CD4-positive, alpha-beta T cell treated with Interleukin-12 subunit alpha and Interleukin-12 subunit beta, for 1 hour (primary cell): ENCODE measurements at places on chromosomes 5 and 9.

GRCh38 chr9:115674091-115674490, 479.5 kb upstream of the PAPPA start:
- no peak for DNase-seq

DNA sequence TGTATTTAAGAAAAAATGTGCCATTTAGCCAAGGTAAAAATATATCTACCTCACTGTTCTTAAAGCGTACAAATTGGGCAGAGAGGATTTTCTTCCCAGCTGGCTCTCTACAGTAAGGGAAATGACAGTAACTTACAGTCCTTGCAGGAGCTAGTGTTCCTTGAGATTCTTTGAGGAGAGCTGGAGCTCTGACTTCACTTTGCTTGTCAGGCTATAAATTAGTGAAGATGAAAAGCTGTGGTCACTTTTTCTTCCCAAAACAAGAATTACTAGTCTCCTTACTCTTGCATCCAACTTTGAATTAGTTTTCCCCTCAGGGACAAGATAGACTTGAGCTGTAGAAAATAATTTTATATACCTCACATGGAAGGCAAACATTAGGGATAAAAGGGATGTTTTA, 129.9 kb downstream of the ZSWIM6 start:
- no peak for DNase-seq

GRCh38 chr5:169467041-169467771, 116.4 kb upstream of the SPDL1 start:
- DNase-seq, result no peak

- DNase-seq, result no peak
Observed at GRCh38 chr5:133155326-133155969, 103.6 kb downstream of the HSPA4 start.

GRCh38 chr9:68755752-68756151, 50.7 kb downstream of the PIP5K1B start:
- DNase-seq, result no peak

- no peak for DNase-seq
Observed at GRCh38 chr5:79189439-79190234, 46.3 kb upstream of the JMY start.

DNA sequence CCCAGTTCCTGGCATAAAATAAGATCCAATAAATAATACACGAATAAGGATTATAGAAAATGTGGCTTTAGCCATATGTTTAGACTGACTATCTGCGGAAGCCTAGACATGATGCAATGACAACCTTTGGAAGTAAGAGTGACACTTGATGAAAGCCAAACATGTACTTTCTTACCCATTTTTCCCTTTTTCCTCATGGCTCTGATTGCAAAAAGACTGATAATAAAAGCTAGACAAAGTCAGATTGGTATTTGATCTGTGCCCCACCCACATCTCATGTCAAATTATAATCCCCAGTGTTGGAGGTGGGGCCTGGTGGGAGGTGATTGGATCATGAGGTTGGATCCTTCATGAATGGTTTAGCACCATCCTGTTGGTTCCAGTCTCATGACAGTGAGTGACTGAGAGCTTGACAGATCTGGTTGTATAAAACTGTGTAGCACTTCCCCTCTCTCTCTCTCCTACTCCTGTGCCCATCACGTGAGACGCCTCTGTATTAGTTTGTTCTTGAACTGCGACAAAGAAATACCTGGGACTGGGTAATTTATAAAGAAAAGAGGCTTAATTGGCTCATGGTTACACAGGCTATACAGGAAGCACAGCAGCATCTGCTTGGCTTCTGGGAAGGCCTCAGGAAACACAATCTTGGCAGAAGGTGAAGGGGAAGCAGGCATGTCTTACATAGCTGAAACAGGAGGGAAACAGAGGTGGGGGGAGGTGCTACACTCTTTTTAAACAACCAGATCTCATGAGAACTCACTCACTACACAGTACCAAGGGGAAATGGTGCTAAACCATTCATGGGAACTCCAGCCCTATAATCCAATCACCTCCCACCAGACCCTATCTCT, 243.4 kb upstream of the PIK3R1 start:
- no peak for DNase-seq

- no peak for DNase-seq
Observed at GRCh38 chr5:69230181-69230580, 4.5 kb upstream of the CDK7 start.

GRCh38 chr5:72234265-72234700, 85.8 kb downstream of the MRPS27 start:
- DNase-seq, result peak; percentile 59

GRCh38 chr9:112654282-112654681, 63.6 kb downstream of the INIP start:
- no peak for DNase-seq

- no peak for DNase-seq
Observed at GRCh38 chr9:96177005-96177718, 124.8 kb downstream of the HSD17B3 start.

DNA sequence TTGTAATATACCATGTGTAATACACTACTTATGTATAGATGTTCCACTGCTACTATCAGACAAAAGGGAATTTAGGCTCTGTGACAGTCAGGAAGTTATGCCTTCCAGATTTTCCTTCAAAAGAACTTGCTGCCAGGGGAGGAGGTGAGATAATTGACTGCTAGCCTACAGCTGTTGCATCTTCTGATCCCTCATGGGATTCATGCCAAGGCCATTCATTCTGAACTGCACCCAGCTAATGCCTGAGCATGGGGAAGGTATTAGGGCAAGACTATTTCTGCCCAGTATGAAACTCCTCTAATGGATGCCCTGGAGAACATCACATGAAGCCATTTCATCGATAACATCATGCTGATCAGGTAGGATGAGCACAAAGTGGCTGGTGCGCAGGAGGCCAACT, 746.5 kb upstream of the ZNF608 start:
- DNase-seq, result no peak

GRCh38 chr9:136002881-136003280, 41.7 kb upstream of the UBAC1 start:
- DNase-seq, result no peak

DNA sequence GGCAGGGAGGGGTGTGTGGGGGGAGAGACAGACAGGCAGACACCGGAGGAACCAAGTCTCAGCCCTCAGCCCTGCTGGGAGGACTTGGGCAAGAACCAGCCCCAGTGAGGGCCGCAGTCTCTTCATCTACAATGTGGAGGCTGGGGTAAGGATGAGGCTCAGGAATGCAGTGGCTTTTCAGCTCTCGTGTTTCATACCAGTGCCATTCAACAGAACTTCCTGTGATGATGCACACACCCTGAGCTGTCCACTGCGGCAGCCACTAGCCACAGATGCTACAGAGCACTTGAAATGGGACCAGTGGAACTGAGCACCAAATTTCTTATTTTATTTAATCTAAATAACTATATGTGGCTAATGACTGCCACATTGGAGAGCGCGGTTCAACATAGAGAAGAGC, 10.7 kb downstream of the CAMK2A start:
- DNase-seq, result no peak

- no peak for DNase-seq
Observed at GRCh38 chr5:7673658-7674057, 177.3 kb downstream of the CFAP90 start.

GRCh38 chr9:127519301-127520166, 68.2 kb downstream of the LRSAM1 start:
- peak; percentile 32 for DNase-seq

DNA sequence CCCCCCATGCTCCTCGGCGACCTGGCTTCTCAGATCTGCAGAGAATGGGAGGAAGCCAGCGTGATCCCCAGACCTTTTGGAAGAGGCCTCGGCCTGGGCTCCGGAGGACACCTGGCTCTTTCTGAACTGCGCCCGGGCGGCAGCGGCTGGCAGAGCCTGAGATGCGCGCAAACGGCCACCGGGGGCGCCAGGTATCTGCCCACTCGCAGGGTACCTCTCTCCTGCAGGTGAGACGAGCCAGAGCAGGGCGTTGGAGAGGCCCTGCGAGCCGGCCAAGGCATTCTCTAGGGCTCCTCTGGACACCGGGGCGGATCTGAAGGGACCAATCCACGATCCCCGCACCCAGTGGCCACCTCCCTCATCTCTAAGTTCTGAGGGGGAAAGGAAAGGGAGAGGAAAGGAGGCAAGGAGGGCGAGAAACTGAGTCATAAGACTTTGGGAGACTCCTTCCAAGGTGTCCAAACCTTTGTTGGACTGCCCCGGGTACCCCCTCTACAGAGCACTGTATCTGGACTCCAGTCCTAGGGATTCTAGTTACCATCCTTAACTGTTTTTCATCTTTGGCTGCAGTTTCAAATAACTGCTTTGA, 55.0 kb upstream of the SLC46A2 start:
- no peak for DNase-seq

DNA sequence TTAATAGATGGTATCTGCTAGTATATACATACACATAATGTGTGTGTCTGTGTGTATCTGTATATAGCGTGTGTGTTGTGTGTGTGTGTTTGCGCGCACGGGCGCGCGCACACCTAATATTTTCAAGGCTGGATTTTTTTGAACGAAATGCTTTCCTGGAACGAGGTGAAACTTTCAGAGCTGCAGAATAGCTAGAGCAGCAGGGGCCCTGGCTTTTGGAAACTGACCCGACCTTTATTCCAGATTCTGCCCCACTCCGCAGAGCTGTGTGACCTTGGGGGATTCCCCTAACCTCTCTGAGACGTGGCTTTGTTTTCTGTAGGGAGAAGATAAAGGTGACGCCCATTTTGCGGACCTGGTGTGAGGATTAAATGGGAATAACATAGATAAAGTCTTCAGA, 757 bp downstream of the FXN start:
- DNase-seq, result peak; percentile 39

DNA sequence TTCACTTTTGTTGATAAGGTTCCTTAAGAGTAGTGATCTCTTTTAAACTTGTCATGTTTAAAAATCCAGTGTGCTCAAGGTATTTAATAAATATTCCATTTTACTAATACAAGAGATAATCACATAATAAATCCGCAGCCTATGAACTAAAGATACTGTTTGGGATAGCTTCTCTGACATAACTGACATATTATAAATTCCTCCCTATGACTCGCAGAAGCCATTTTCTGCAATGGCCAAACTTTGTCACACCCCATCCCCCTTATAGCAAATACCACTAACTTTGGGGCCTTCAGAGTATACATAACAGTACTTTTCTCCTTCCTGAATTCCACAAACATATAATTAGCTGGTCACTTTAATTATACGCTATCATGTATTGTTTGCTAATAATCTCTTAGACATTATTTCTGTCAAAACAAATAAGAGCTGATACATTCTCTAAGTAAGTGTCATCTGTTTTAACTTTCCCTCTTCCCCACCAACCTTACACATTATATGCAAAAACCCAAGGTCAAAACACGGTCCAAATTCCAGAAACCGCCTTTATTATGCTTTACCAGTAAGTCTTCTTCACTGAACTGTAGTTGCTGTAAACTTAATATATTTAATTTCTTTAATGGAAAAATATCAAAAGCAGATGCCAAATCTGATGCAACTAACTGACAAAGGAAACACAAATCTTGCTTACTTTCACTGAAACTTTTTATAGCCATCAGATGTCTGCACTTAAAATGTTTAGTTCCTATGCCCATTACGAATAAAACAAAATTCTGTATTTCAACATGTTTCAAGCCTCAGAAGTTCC, 971 bp downstream of the TMEM267 start:
- DNase-seq, result no peak

DNA sequence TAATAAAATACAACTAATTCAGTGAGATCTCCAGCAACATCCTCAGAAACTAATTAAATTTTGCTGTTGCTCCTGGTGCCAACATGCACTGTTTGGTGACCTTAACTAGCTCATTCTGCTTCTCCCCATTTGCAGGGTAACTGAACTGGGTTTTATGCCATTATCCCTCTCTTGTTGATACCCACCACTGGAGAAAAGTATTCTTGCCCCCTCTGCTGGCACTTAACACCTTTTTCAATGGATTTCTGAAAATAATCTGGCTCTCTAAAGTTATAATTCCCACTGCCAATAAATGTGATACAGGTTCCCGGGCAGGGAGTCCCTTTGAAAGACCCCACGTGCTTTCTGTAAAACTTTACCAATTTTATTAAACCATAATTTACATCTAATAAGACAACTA, 394.3 kb downstream of the OSTF1 start:
- DNase-seq, result no peak

GRCh38 chr5:20166456-20166855, 178.5 kb upstream of the CDH18 start:
- DNase-seq, result no peak

GRCh38 chr5:10506535-10506934, 57.3 kb upstream of the ANKRD33B start:
- no peak for DNase-seq

DNA sequence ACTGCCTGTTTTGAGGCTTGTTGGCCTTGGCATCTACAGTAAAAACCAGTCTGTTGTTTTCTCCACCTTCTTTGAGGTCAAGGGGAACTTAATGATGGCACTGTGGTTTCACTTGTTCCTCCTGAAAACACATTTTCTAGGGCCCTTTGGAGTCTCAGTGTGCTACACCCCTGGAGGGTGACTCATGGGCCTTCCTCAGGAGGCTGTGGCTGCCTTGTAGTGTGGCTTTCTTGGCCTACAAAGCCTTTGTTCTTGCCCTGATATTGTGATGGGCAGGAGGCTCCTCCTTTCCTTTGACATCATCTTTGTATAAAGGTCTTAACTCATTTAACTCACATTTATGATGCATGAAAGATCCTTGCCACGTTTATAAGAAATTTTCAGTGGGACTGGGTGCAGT, 56.3 kb upstream of the GPBP1 start:
- peak; percentile 62 for DNase-seq

- DNase-seq, result no peak
Observed at GRCh38 chr5:140240987-140241706, 61.8 kb downstream of the PFDN1 start.

- no peak for DNase-seq
Observed at GRCh38 chr5:174292348-174292747, 246.8 kb downstream of the NSG2 start.

GRCh38 chr5:89816038-89816437, 593.5 kb downstream of the CETN3 start:
- DNase-seq, result no peak

- no peak for DNase-seq
Observed at GRCh38 chr9:98978231-98978681, 34.5 kb downstream of the COL15A1 start.

DNA sequence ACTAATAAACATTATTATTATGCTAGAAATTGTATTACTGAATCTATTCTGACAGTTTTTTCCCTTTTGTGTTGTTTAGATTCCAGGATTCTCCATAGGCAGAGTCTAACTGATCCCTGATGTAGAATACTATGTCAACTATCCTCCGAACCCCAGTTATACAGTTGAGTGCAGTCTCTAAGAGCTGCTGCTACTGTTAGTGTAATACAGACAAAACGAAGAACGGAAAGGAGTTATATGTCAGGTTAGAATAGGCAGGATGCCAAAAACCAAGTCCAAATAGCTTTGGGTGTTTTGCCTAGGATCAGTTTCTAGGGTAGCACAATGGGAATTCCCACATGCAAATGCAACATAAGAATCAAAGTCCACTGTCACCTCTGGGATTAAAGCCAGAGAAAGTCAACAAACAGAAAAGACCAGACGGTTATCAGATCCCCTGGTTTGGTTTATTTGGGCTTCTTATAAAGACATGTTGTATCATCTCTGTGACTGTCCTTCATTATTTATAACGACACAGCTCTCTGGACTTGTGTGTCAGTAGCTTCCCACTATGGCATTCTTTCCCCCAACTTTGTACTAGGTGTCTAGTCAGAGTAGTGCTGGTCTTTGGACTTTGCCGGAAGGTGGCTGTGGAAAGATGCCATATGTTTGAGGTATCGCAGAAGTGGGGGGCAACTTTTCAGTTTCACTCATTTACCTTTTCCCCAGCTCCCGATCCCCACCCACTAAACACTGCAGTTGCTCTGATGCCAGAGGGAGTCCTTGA, 14.9 kb upstream of the TMEM38B start:
- no peak for DNase-seq
